ENCODE measurements at places on chromosomes 6 and 20.

DNA sequence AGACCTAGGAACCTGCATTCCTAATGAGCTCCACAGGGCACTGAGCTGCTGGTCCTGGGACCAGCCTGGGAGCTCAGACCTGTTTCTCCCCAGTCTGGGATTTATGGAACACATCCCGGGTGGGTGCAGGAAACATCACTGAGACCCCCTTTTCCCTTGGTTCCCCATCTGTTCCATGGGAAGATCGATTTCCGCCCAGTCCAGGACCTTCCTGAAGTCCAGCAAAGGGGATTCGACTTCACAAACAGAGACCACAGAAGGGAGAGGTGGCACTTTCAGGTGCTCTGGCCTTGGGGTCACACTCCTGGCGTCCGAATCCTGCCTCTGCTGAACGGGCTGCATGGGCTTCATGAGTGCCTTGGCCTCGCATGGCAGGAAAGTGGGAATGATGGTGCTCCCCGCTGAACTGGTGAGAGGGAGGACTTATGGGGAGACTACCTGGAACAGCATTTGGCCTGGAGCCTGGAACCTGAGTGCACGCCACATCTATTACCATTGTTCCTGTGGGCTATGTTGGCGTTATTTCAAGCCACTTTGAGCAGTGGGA lies 296.3 kb downstream of the TAF4 start:
- DNase-seq = no peak

DNA sequence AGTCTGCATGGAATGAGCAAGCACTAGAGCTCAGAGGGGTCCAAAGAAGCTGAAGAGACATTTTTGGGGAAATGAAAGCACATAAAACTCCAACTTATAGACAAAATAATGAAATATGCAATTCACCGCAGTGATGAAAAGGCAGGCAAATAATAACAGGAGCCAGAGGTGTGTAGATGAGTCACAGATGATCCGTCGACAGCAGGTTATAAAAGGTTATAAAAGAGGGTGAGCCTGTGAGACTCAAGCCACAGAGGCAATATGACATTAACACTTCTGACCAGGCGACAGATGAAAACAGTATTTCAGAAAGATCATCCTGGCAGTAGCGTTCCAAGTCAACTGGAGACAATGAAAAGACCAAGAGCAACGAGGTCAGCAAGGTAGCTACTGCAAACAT lies 35.8 kb upstream of the ANKRD60 start:
- no peak for DNase-seq

DNA sequence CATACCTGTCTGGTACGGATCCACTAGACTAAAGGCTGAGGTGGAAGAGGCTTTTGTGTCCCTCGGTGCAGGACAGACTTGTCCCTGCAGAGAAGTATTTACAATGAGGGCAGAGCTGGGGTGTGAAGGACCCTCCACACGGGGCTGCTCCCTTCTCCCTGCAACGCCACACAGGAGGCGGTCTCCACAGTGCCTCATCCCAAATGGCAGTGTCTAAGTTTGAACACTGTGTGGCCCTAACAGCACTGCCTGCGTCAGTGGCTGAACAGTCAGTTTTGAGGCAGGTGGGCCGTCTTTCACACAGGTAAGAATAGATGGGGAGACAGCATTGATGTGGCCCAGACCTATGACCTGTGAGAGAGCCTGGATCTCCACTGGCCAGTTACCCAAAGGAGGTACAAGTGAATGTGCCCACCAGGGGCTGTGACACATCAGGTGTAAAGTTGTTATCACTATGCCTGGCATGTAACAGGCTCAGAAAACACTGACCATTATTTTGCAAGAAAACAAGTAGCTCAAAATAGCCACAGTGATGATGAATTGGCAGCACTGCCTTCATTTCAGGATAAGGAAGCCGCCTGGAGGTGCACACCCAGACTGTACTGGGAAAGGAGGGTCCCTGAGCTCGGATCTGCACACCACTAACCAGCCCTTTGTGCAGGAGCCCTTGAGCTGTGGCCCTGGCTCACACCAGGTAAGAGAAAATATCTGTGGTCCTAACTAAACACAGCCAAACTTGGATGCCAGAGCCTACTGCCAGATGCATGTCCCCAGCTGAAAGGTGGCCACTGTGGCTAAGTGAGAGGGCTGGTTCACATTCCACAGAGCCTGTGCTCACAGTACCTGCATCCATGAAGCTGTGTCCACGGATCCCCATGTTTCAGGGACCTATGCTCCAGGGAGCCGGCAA lies 246.7 kb downstream of the DLL1 start:
- no peak for DNase-seq

DNA sequence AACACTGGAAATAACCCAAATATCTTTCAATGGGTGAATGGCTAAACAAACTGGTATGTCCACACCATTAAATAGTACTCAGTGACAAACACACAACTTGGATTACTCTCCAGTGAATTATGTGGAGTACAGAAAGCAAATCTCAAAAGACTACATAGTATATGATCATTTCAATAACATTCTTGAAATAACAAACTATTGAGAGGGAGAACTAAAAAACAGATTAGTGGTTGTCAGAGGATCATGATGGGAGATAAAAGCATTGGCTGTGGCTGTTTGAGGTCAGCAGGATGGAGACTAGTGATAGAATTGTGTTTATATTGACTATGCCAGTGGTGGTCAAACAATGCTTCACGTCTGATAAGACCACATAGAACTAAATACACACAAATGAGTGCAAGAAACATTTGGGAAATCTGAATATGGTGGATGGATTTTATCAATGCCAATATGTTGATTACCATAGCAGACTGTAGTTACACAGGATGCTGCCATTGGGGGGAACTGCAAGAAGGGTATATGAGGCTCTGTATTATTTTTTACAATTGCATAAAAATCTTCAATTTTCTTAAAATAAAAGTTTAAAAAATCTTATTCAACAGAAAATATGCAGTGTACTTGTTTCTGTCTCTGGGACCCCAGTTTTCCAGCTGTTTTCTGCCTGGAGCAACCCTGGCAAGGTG lies 242.0 kb downstream of the TBXT start:
- no peak for DNase-seq

GRCh38 chr20:49904440-49905214 lies 10.7 kb downstream of the SPATA2 start:
- DNase-seq = no peak

- DNase-seq = no peak
These were observed 6.5 kb downstream of the RIPOR2 start for GRCh38 chr6:24929242-24929641.

DNA sequence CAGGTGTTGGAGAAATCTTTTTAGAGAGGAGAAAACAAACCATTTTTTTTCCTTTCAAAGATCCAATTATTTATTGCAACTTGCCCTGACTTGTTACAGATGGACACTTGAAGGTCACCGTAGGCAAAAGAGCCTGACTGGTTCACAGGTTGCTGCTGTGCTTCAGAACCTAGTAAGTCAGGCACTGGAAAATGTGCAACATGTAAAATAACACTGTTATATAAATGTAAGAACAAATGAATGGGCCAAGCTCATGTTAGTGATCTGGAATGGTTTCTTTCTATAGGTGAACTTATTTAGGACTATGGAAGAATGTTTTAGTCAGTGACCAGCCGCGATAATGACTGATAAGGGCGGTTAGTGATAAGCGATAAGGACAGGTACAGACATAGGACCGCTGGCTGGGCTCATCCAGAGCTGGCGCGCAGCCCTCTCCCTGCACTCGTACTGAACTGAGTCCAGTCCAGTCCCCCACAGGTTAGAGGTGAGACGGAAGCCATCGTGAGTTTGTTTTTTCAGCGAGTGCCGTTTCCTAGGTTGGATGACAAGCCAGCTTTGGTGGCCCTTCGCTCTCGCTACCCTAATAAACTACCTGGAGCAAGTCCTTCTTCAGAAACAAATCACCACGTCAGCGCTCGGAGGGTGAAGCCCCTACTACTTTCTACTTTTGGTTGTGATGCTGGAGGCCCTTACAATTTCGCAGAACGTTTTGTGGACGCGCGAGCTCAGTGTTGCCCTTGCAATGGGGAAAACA lies 94.4 kb upstream of the PRDM1 start:
- DNase-seq = no peak

- no peak for DNase-seq
These were observed 98.5 kb downstream of the INSM1 start for GRCh38 chr20:20466341-20466879.

- no peak for DNase-seq
These were observed 6.1 kb downstream of the FOXF2 start for GRCh38 chr6:1395506-1395905.

GRCh38 chr6:53833155-53833554 lies 38.4 kb downstream of the LRRC1 start:
- no peak for DNase-seq

DNA sequence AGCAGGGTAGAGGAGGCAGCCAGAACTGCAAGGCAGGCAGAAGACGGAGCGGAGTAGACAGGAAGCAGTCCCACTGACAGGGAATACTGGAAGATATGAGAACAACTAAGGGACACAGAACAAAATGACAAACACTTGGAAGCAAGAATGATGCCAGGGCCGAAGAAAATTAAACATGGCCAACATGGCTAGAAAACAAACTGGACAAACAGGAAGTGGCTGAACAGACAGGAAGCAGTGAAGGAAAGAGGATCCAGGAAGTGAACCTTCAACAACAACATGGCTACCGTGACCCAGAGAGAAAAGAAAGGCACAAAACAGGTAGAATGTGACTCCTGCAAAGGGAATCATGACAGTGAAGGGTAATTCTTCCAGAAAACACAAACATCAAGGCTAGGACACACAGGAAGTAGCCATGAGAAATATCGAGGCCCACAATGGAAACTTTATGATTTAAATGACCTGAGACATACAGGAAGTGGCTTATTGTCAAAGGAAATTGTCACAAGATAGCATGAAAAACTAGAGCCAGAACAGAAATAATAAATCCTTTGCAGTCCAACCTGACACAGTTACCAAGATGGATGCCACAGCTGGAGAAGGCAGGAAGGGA lies 9.1 kb downstream of the COL11A2 start:
- DNase-seq = no peak

DNA sequence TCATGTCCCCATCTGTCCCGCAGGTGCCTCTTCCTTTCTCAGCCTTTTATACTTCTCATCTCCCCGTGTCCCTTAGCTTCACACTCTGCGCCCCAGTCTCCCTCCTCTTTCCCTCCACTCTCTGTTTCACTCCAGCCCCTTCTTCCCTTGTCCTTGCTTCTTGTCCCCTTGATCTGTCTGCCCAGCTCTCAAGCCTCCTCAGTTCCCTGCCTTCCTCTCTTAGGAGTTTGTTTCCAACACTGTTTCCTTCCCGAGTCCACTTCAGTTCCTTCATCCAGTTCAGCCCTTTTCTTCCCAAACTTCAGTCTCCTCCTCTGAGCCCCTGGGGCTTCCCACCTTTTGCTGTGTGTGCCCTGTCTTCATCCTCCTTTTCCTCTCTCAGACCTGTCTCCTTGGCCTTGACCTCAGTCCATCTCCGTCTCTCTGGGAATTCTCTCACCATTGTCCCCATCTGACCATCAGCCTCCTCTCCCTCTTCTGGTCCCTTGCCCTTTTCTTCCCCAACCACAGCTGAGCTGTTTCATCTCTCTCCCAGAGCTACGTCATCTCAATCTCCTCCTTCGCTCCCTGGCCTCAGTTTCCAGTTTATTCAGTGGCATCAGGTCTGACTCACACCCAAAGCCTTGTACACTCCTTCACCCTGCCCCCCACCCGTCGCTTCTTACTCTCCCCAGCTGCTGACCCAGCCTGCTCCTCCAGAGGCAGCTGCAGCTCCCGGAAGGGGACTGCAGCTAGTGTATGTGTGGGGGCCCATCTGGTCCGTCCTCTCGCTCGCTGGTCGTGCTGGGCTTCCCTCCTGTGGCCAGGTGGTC lies 2.7 kb upstream of the DDR1 start:
- DNase-seq = peak; percentile 20

DNA sequence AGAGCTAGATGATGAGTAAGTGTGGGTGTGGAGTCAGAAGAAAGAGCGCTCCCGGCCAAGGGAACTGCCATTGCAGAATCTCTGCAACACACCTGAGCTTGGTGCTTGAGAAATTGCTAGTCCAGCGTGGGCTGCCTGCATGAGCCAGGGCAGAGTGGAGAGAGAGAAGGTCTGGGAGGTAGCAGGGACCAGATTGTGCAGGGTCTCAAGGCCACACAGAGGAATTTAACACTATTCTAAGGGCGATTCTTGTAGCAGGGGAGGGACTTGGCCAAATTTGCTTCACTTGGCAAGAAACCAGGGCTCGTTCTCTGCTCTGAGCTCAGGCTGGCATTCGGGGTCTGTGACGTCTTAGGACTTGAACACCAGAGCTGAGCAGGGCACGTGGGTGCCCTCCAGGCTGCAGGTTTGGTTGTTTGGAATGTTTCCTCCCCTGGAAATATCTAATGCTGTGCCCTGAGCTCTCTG lies 53.5 kb downstream of the BCAS4 start:
- DNase-seq = no peak

DNA sequence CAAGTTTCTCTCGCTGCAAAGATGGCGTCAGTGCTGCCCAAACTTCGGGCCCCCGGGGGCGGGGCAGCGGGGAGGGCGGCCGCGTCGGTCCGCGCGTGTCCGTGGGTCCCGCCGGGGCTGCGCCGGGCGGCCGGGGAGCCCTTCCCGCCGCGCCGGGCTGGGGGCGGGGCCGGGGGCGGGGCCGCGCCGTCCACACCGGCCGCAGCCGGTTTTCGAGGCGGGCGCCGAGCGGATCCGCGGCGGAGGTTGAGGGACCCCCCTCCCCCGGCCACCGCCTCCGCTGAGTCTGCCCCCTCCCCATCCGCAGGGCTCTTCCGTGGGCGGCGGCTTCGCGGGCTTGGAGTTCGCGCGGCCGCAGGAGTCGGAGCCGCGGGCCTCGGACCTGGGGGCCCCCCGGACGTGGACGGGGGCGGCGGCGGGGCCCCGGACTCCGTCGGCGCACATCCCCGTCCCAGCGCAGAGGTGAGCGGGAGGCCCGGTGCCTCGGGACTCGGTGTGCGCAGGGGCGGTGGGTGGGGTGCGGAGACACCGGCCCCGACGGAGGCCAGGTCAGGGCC lies 572 bp downstream of the SLC2A4RG start:
- DNase-seq = no peak

DNA sequence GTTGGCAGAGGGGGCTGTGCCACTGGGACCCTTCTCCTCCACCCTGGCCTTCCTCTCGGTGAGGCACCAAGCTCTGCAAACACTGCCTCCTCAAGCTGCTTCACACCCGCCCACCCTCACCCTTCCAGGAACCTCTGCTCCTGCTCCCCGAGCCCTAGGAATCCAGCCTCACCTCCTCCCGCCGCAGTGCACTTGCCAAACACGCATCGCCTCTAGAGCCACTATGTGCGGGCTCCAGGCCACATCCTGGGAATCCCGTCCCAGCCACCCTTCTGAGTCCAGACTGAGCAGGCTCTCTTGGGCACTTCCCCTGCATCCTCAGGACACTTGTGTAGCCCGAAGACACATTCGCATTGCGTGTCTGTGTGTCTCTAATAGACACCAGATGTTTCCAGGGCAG lies 18.5 kb downstream of the PSMG4 start:
- no peak for DNase-seq

DNA sequence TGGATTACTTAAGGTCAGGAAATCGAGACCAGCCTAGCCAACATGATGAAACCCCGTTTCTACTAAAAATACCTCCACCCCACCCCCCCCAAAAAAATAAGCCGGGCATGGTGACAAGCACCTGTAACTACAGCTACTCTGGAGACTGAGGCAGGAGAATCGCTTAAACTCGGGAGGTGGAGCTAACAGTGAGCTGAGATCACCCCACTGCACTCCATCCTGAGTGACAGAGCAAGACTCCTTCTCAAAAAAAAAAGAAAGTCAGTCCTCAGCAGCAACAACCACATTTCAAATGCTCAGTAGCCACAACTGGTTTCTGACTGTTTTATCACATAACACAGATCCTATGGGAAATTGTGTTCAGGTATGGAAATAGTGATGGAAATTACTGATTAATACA lies 135.3 kb downstream of the HFE start:
- no peak for DNase-seq

- no peak for DNase-seq
These were observed 39.4 kb downstream of the PDE7B start for GRCh38 chr6:135890876-135891275.

- no peak for DNase-seq
These were observed 86.8 kb downstream of the MOXD1 start for GRCh38 chr6:132314432-132314831.

Measured in muscle of arm (tissue), 14 donors.